ENCODE measurements at places on chromosomes 6 and 20.
A peak's percentile ranks its signal among the peaks of the same experiment; 100 is the strongest.

DNA sequence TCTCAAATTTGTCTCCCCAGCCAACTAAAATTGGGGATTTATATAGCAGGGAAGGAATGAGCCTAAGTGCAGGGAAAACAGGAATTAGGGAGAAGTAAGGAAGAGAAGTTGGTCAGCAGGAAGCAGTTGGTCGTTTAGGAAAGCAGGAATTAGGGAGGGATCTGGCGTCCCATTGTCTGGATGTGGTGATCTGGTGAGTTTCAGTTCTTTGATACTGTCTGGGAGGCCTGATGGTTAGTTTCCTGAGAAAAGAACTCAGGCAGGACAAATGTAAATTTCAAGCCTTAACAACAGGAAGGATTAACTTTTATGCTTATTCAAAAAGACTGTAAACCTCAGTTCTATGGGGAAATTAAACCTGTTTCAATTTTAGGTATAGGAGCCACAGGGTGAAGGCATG lies 116.2 kb upstream of the PRL start:
- no peak for DNase-seq

DNA sequence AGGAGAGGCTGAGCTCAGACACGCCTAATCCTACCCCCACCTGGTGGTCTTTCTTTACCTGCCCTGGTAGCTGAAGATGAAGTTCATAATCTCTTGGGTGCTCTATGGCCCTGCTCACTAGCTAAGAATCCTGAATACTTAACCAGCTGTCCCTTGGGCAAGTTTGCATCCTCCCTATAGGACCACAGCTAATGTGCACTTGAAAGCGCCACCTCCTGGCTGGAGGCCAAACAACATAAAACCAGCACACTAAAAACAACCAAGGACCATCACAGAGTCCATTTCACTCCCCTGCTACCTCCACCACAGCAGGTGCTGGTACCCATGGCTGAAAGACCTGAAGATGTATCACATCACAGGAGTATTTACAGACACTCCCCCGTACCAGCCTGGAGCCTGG lies 155.5 kb upstream of the SLC24A3 start:
- no peak for DNase-seq

DNA sequence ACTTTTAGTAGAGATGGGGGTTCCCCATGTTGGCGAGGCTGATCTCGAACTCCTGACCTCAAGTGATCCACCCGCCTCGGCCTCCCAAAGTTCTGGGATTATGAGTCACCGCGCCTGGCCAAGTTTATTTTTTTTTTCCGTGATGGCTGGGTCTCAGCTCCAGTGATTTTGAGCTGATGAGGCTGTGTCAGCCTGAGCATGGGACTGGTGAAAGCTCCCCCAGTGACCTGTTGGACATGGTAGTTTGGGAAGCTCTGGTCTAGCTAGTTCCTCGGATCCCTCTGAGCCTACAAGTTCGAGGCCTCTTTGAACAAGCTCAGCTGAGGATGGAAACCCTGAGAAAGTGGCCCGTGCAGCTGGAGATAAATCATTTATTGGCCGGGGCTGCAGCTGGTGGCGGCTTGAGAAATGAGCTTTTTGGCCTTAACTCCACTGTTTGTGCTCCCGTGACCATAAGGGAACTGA lies 126.8 kb downstream of the SNX5 start:
- no peak for DNase-seq

DNA sequence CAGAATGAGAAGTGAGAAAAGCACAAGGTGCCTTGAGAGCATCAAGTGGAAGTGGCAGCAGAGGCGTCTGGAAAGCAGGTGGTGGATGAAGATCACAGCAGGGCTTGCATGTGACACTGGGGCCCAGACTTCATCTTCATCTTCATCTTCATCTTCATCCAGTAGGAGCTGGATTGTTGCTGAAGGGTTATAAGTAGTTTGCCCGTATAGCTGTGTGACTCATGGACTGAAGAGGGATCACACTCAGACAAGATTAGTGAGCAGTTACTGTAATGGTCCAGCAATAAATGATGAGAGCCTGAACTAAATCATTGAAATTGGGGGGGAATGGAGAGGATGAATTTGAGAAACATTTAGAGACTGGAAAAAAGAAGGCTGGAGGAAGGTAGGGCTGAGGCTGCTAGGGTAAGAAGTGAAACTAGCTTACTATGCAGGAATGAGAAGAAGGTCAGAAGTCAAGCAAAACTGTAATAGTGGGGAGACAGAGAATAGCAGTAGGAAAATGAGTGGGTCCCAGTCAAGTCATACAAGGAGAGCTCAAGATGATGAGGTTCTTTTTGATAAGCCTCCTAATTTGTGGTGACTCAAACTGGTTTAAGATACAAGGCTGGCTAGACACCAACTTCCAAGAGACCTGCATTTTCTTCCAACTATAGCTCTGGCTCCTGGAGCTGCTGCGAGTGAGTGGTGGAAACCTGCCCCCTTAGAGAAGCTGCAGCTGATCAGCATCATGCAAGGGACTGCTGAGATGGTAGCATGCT lies 92.3 kb upstream of the BEND6 start:
- DNase-seq: no peak

GRCh38 chr20:36720510-36720909 lies 25.4 kb downstream of the NDRG3 start:
- no peak for DNase-seq

GRCh38 chr6:169725125-169726048 lies 1.1 kb upstream of the PHF10 start:
- peak; percentile 11 for DNase-seq

DNA sequence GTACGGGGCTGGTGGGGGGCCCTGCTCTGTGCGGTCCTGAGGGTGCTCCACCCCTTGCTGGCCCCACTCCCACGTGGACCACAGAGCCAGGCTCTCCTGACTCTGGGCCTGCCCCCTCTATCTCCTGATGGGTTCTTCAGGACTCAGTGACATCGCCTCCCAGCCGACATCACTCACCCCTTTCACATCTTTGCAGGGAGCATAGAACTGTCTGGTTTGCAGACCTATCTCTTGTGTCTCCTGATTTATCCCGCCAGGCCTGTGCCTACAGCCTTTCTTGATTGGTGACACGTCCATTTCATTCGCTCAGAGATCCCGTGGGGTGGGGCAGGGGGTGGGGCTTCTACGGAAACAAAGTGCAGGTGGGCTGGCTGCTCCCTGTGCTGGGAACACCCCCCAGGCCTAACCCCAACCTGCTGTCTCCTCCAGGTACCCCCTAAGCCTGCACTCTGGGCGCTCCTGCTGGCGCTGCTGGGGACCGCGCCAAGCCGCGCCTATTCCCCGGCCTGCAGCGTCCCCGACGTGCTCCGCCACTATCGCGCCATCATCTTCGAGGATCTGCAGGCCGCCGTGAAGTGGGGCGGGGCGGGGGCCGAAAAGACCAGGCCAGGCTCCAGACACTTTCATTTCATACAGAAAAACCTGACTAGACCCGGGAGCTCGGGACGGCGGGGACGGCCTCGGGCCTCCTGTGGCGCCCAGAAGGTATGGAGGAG lies 1.7 kb downstream of the C20orf204 start:
- DNase-seq: no peak

DNA sequence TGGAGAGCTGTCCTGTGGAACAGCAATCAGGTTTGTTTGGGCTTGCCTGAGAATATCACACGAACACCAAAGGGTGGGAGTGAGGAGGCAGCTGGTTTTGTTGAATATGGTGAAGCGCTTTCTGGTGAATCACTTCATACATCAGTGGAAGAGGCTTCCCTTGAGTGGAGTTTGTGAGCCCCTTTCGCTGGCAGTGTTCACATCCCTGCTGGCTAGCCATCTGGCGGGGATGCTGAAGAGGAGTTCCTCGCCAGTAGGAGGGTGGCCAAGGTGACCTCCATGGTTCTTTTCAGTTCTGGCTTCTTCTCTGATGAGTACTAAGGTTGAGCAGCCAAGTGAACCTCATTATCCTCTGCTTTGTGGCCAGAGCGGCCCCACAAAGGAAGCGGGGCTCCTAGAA lies 37.7 kb upstream of the RNF8 start:
- DNase-seq: no peak

- no peak for DNase-seq
These were observed 95.9 kb upstream of the CHD6 start for GRCh38 chr20:41714030-41714429.

DNA sequence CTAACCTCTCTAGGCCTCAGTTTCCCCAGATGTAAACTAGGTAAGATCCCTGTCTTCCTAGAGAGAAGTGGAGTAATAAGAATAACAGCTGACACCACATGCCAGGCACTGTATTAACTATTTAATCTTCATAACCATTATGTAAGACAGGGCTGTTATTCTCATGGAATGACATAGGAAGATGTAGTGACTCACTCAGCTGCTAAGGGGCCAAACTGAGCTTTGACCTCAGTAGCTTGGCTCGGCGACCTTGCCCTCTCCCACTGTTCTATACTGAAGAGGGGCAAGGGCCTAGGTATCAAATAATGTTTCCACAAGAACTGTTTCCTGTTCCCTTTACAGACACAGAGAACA lies 2.9 kb upstream of the MDGA1 start:
- no peak for DNase-seq

GRCh38 chr20:40414843-40415615 lies 274.0 kb downstream of the MAFB start:
- DNase-seq: no peak

GRCh38 chr20:31835977-31836852 lies 9.2 kb downstream of the FOXS1 start:
- DNase-seq: no peak

GRCh38 chr6:1267057-1267732 lies 44.7 kb upstream of the FOXQ1 start:
- no peak for DNase-seq

- DNase-seq: peak; percentile 75
These were observed 58.1 kb downstream of the RAB44 start for GRCh38 chr6:36755435-36756348.

GRCh38 chr20:58147628-58148370 lies 80.7 kb downstream of the ANKRD60 start:
- DNase-seq: no peak

DNA sequence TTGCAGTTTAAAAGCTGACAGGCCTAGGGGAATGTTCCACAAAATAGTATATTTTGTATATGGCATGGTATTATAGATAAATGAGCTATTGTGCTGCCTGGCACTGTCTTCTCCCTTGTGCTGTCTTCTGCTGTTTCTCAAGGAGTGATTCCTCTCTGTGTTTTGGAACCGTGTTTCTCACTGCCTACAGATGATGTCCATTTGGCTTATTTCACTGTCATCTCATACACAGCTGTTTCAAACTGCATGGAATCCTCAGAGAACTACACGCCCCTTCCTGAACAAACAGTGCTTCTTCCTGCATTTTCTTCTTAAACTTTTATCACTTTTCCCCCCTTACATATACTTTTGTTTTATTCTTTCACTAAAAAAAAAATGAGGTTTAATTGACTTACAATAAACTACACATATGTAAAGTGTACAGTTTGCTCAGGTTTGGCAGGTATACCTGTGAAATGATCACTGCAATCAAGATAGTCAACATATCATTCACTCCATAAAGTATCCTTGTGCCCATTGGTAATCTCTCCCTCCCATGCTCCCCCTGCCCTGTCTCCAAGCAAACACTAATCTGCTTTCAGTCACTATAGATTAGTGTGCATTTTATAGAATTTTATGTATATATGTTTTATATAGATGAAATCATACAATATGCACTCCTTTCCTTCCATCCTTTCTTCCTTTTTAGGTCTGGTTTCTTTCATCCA lies 43.0 kb downstream of the CBFA2T2 start:
- no peak for DNase-seq

DNA sequence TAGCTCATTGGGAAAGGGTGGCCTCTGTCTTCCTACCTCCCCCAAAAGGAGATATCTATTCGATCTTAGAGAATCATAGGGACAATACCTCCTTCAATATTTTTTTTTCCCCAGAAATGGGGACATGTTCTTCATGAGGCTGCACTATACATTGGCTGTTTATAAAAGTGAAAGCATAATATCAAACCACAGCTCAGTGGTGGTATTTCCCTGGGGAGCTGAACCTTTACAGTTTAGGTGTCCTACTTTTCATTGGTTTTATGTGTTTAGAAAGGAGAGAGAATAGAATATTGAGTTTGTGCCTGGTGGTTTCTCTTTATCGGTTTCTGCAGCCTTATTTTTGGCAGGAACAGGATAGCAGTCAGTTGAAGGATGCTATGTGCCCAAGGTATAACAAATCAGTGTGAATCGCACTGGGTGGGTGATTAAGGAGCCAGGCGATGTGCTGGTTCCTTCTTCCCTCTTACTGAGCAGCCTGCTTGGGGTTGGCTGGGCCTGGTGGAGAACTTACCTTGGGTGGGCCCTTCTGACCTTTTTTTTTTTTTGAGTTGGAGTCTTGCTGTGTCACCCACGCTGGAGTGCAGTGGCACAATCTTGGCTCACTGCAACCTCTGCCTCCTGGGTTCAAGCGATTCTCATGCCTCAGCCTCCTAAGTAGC lies 25.2 kb downstream of the UST start:
- DNase-seq: no peak

GRCh38 chr6:15475872-15476271 lies 187.0 kb downstream of the DTNBP1 start:
- no peak for DNase-seq

Data from activated T-cell treated with anti-CD3 and anti-CD28 coated beads for 24 hours (primary cell).